ENCODE measurements at places on chromosomes 5 and 9. TPM values are rescaled to one million over a fixed set of nuclear protein-coding genes. Genes with fewer than 3 reads are reported as not detected.

The ZNF474 gene
- total RNA-seq, result not detected

- no peaks in the 10 kb centered on the region for H3K27me3 ChIP-seq
- H3K4me1 ChIP-seq, result peaks cover 18% of the 10 kb centered on the region
- no peak overlapping the region for H3K27ac ChIP-seq
- H3K4me3 ChIP-seq, result no peak overlapping the region
- no peak for DNase-seq
Measured at GRCh38 chr5:81162501-81162900, 70.6 kb upstream of the CKMT2 start.

The PTTG1 gene
- total RNA-seq, result 228 TPM

- no peak overlapping the region for H3K27ac ChIP-seq
- no peaks in the 10 kb centered on the region for H3K36me3 ChIP-seq
- H3K27me3 ChIP-seq, result peaks cover 2% of the 10 kb centered on the region
- DNase-seq, result no peak
- no peaks in the 10 kb centered on the region for H3K4me1 ChIP-seq
Measured at GRCh38 chr5:149071216-149071615, 8.4 kb upstream of the SH3TC2 start.

DNA sequence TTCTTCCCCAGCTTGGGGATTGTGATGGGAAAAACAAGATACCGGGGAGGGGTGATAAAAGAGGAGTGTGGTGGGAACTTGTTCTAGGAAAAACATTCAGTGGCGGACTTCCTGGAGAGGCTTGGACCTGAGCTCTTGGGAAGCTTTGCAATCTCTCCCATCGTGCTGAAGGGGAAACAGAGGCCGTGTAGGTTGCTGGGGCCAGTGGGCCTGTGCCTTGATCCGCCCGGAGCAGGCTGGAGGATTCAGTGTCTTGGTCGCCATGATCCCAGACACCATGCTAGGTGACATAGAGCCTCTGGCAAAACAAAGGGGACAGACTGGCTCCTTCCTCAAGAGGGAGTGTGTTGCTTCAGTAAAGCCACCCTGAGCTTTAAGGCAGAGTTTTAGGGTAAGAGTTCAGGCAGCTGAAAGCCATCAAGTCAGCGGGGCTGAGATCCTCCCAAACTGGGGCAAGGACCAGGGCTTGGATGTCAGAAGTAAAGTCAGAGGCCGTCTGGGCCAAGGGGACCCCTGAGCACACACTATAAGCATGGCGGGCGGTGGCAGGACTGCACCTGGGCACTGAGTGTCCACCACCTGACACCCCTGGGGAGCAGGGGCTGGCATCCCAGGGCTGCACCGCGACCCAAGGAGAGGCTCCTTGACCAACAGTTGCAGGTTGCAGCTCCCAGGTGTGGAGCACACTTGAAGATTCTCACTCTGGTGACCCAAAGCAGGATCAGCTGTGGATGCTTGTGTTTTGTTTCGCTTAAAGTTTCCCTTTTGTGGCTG lies 44.7 kb downstream of the TRIP13 start:
- H3K4me3 ChIP-seq, result no peak overlapping the region
- H3K36me3 ChIP-seq, result no peaks in the 10 kb centered on the region
- peaks cover 10% of the 10 kb centered on the region for H3K4me1 ChIP-seq
- H3K27ac ChIP-seq, result no peak overlapping the region

GRCh38 chr5:5141625-5142525 lies 1.7 kb downstream of the ADAMTS16 start:
- H3K4me3 ChIP-seq, result no peak overlapping the region
- H3K27me3 ChIP-seq, result peaks cover 19% of the 10 kb centered on the region
- no peak overlapping the region for H3K27ac ChIP-seq
- H3K36me3 ChIP-seq, result no peaks in the 10 kb centered on the region
- H3K4me1 ChIP-seq, result peaks cover 8% of the 10 kb centered on the region

DNA sequence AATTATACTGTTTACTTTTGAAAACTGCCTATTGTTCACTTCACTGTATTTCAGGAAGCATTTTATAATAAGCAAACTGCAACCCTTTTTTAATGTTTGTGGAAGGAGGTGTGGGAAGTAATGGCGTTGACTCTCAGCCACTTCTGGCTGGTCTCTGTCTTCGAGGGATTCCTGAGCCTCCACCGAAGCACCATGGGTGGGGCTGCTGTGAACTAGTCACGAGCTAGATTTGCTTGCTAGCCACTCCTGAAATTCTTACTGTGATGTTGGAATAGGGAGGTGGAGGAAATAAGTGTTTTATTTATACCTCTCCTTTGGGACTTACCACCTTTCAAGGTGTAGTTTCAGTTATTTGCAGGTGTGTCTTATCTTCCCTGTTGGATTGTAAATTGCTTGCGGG lies 26.8 kb downstream of the PIP5K1B start:
- DNase-seq, result no peak
- no peak overlapping the region for H3K27ac ChIP-seq
- no peaks in the 10 kb centered on the region for H3K36me3 ChIP-seq

DNA sequence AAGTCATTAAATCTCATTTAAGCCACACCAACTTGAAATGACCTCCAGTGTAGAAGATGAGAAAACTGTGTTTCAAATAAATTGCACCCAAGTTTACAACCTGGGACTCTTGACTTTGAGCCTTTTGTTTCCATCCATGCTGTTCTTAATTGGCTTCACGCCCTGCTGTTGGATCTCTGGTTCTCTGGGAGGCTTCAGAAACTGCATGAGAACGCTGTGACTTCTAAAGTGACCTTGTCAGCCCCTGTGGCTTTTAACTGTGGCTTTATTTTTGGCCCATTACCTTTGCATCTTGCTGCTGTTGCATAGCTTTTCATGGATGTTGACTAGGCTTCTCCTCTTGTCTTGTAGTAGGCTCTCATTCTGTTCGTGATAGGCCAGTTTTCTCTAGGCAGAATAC lies 29.3 kb downstream of the TNFAIP8 start:
- H3K4me3 ChIP-seq, result no peak overlapping the region
- H3K4me1 ChIP-seq, result peaks cover 89% of the 10 kb centered on the region
- H3K27ac ChIP-seq, result peak overlapping the region; percentile 81
- no peak for DNase-seq

The DBH gene
- total RNA-seq, result not detected

GRCh38 chr9:34578241-34579103 lies 11.1 kb downstream of the CNTFR start:
- no peak overlapping the region for H3K4me3 ChIP-seq
- no peak overlapping the region for H3K27ac ChIP-seq
- peaks cover 13% of the 10 kb centered on the region for H3K4me1 ChIP-seq
- H3K27me3 ChIP-seq, result peaks cover 51% of the 10 kb centered on the region
- no peaks in the 10 kb centered on the region for H3K36me3 ChIP-seq

The PCDHA1 gene
- not detected for total RNA-seq

The FEM1C gene
- total RNA-seq, result 12.5 TPM

DNA sequence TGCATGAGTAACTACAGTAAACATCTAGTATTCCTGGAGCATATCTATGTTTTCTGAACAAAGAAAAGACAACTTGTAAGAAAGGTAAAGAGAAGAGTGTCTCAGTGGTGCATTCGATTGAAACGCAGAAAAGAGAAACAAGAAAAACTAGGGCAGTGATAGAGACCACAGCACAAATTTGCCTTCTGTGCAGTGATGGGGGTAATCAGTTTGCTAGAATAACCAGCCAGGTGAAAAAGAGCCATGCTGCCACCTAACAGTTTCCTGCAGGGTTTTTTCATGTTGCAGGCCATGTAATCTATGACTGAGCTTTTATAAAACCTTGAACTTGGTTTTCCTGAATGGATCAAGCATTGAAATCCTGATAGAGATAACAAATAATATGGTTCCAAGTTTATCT lies 198.4 kb upstream of the MEF2C start:
- H3K4me1 ChIP-seq, result no peaks in the 10 kb centered on the region
- no peak overlapping the region for H3K4me3 ChIP-seq
- H3K27ac ChIP-seq, result no peak overlapping the region
- DNase-seq, result no peak
- no peaks in the 10 kb centered on the region for H3K27me3 ChIP-seq

- no peak overlapping the region for H3K27ac ChIP-seq
- H3K27me3 ChIP-seq, result no peaks in the 10 kb centered on the region
- H3K36me3 ChIP-seq, result no peaks in the 10 kb centered on the region
- DNase-seq, result no peak
- H3K4me1 ChIP-seq, result peaks cover 8% of the 10 kb centered on the region
Measured at GRCh38 chr5:110034056-110034600, 344.4 kb downstream of the MAN2A1 start.

- H3K4me1 ChIP-seq, result no peaks in the 10 kb centered on the region
- DNase-seq, result no peak
- no peak overlapping the region for H3K4me3 ChIP-seq
- H3K27me3 ChIP-seq, result no peaks in the 10 kb centered on the region
Measured at GRCh38 chr5:34628373-34628772, 27.8 kb upstream of the RAI14 start.

- peak overlapping the region; percentile 94 for H3K27ac ChIP-seq
- peaks cover 9% of the 10 kb centered on the region for H3K36me3 ChIP-seq
- H3K4me3 ChIP-seq, result peak overlapping the region; percentile 96
- peak; percentile 69 for DNase-seq
Measured at GRCh38 chr9:20620650-20621470, 1.4 kb downstream of the MLLT3 start.

The IL17B gene
- not detected for total RNA-seq

- DNase-seq, result no peak
- peaks cover 21% of the 10 kb centered on the region for H3K4me1 ChIP-seq
- no peaks in the 10 kb centered on the region for H3K36me3 ChIP-seq
- H3K27me3 ChIP-seq, result no peaks in the 10 kb centered on the region
- no peak overlapping the region for H3K4me3 ChIP-seq
Measured at GRCh38 chr9:109939698-109940342, 159.8 kb downstream of the PALM2AKAP2 start.

DNA sequence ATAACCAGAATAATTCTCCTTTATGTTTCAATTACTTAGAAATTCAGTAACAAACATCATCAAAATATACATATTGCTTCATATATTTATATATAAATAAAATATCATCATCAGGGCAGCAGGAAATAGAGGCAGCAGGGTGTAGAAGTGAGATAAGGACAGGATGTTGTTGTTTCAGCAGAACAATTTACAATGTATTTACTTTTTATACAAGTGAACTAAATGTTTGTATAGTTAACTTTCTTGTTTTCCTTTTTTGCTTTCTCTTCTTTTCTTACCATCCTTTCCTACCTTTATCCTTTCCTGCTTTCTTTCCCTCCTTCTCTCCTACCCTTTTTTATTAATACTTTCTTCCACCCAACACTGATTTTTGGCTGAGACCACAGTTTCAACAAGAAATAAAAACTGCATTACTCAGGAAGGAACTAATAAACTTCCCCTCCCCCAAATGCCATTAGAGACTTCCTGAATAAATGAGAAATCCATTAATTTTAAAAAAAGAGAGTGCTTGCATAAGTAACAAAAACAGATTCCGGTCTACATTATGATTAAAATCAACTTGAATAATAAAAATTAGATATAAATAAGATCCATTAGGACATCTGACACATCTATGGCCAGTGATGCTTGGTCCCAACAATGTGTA lies 159.8 kb upstream of the ACOT12 start:
- DNase-seq, result no peak
- no peak overlapping the region for H3K27ac ChIP-seq
- H3K36me3 ChIP-seq, result no peaks in the 10 kb centered on the region
- H3K4me3 ChIP-seq, result no peak overlapping the region
- peaks cover 23% of the 10 kb centered on the region for H3K4me1 ChIP-seq

Measured in activated CD4-positive, alpha-beta memory T cell treated with anti-CD3 and anti-CD28 coated beads for 36 hours (primary cell).